CD4-positive, alpha-beta T cell (primary cell): ENCODE measurements at places on chromosomes 7 and 10.
A peak's percentile ranks its signal among the peaks of the same experiment; 100 is the strongest.

DNA sequence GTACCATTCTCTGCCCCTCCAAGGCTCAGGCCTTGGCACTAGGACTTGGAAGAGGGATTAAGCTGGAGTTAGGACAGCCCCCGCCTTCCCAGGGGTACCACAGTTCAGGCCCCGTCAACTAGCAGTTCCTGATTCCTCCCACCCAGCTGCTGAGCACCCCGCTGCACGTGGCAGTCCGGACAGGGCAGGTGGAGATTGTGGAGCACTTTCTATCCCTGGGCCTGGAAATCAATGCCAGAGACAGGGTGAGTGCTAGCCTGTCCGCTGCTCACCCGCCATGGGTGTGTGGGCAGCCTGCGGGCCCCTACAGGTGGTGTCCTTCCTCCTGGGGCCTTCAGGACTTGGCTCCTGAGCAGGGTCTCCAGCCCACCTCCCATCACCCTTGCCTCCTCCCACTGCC, 2.0 kb upstream of the HOGA1 start:
- no peak for DNase-seq

DNA sequence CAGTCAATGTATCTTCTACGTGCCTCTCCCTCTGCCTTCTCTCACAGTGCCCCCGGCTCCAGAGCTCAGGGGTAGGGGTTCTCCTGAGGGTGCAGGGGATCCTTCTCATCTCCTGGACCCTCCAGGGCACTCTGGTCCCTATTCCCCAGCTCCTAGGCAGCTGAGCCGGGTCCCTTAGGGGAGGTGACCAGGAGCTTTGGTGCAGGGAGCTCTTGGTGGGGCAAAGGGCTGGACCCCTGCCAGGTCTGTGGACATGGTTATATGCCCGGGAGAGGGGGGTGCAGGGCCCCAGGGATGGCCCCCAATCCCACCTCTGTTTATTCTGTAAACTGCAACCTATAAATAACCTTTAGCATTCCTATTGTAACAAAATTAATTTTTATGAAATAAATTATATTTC, 16.6 kb upstream of the SLC29A3 start:
- no peak for DNase-seq

GRCh38 chr10:126041804-126042231, 145.5 kb downstream of the FANK1 start:
- DNase-seq = peak; percentile 22

DNA sequence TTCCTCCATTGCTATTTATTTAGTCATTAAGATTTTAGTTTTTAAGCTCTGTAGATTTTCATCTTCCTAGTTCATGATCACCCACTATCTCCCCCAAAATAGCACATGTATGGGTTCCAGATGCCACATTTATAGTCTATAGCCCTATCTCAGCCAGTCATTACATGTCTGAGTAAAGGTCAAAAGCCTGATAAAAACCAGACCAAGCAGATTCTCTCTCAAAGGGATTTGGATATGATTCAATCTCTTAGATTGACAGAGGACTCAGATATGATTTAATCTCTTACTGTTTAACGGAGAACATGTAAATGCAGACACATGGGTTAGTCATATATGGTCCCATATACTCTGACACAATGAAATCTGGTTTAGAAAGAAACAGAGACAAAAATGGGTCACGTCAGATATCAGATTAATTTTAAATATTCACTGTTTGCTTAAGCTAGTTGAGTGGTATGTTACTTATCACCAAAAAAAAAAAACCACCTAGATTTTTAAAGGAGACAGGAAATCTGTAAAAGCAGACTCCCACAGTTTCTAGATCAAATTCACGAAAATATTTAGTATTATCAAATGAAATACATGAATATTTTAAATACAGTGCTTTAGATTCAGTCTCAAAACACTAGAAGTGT, 107.0 kb upstream of the LRRN3 start:
- no peak for DNase-seq

DNA sequence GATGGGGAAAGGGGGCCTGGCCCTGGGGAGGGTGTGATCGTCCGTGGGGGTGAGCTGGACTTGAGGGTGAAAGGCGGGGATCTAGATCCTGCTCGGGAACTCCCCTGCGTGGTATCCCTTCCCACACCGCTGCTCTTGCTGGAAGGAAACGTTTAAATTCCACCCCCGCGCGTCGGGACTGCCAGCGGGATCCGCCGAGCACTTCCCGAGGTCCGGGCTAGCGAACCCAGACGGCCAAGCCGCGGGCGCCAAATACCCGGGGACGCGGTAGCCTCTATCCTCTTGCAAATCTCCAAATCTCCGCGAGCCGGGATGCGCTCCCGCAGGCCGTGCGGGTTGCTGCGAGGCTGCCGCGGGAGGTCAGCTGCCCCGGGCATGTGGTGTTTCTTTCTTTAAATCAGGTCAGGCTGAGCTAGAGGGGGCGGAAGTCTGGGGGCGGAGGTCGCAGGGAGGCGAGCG, 904 bp downstream of the NPTX2 start:
- DNase-seq = no peak

- DNase-seq = no peak
These were observed 100.4 kb upstream of the SH2B2 start for GRCh38 chr7:102186306-102186705.
